Right ventricle myocardium superior (tissue), 1 donor: ENCODE measurements at places on chromosomes 2 and 18. TPM values are rescaled to one million over a fixed set of nuclear protein-coding genes. Genes with fewer than 3 reads are reported as not detected.

The ALPP gene
- not detected for total RNA-seq

GRCh38 chr2:232960862-232961261, 52.2 kb downstream of the NGEF start:
- DNase-seq: no peak

DNA sequence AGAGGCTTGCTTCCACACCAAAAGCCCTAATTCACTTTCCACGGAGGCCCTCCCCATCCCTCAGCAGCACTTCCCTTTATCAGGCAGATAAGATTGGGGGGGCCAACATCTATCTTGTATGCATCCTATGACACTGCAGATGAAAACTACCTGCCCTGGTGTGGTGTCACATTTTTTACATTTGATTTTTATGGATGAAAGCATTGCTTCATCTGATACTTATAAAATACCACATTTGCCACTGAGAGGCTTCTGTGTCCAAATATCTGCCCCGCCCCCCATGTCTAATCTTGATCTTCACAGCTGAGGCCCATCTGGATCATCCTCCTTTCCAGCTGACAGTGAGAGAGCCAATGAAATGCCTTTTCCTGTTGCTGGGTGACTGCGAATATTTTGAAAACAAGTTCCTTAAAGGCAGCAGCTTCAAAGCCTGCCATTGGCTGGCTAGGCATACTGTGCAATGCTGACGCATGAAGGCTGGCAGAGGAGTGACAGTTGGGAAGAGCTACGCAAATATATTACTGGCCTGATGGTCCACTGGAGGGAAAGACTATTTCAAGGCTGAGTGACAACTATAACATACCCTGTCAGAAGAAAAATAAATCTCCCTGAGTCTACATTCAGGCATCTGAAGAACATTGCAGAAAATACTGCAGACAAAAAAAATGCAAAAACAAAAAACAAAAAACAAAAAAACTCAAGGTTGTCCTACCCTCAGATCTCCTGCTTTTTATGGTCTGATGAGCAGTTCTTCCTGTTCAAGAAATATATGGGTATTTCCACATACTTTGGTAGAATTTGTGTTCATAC, 318.7 kb downstream of the PDE11A start:
- DNase-seq: peak; percentile 83

DNA sequence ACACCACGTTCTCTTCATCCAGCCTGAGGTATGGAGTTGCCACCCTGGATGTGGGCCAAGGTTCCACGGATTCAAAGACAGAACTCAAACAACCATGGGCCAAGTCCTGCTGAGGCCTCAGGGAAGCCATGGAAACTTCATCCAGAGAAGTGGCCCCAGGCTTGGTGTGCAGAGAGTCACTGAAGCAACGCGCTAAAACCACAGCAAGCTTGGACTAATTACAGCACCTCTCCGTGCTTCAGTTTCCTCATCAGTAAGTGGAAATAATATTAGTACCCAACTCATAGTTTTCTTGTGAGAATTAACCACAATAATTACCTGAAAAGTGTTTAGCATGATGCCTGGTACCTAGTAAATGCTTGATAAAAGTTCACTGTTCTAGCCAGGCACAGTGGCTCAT, 19.2 kb upstream of the AP1S3 start:
- no peak for DNase-seq

- DNase-seq: no peak
Measured at GRCh38 chr2:113113807-113114206, 13.6 kb upstream of the IL1RN start.

The STAT4 gene
- 0.70 TPM for total RNA-seq

The ALMS1 gene
- total RNA-seq: 6.5 TPM

The KLHL30 gene
- 20.0 TPM for total RNA-seq

GRCh38 chr2:20145497-20146193, 79.3 kb downstream of the SDC1 start:
- DNase-seq: no peak

DNA sequence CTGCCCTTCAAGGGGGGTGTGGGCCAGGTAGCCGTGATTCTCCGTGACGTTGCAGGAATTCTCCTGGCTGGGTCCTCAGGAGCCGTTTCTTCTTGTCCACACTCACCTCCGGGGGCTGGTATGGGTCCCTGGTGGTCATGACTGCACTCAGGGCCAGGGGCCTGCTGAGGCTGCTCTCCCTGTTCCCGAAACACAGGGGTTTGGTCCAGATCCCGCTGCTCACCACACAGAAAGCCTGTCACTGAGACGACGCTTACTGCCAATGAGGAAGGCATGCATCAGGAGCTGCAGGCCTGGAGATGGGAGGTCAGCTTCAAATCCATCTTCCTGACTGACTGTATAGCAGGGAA, 160.7 kb downstream of the RTP5 start:
- DNase-seq: no peak

The PAX3 gene
- total RNA-seq: not detected

DNA sequence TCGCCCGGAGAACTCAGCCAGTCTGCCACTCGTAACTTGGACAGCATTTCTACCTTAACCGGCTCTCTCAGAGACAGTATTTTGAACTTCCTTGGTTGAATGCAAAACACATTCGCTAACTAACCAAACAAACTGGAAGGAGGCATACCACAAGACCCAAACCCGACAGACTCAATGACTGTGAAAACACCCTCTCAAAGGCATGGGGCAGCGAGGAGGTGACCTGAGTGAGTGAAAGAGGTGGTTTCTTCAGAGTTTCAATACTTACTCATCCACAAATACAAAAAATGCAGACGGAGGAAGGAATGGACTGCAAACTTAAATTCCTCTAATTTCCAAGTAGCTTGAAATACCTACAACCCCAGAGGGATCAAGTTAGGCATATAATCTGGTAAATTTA, 132.9 kb downstream of the GAREM1 start:
- no peak for DNase-seq

DNA sequence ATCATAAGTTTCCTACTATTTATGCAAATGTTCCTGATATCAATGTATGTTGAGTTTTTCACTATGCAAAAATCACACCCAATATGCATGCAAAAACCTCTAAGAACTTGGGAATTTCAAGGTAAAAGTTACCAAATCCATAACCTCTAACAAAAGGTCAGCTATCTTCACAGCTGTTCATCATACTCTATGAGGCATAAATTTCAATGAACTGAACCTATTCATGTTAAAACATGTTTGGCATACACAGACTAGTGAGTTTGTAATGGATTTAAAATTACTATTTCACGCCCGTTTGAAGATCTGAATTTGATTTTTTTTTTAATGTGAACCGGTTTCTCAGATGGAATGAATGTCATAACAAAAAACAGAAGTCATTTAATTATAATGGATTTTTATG, 100.2 kb downstream of the ATAD2B start:
- DNase-seq: no peak

DNA sequence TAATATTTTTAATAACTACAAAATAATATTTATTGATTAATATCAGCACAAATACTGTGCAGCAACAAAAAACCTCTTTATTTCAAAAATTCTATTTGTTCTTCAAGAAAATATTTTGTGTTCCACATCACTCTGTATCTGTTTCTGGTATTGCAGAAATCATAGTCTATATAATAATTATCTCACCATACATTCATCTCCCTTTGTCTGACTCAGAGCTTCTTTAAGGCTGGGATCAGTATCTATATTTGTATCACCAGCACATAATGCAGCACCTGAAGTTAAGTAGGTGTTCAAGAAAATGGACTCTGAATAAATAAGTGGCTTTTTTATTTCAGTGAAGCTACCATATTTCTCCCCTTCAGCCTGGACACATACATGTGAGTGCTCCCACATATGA, 1.6 kb upstream of the MARCHF4 start:
- DNase-seq: no peak
